ENCODE measurements at places on chromosomes 2 and 18. TPM values are rescaled to one million over a fixed set of nuclear protein-coding genes. Genes with fewer than 3 reads are reported as not detected.

The SLC4A3 gene
- 20.2 TPM for total RNA-seq

The SNED1 gene
- 2.9 TPM for total RNA-seq

The ABCG8 gene
- not detected for total RNA-seq

The MYO5B gene
- total RNA-seq, result 12.2 TPM

The SERPINB4 gene
- 0.54 TPM for total RNA-seq

The SULT1C4 gene
- 3.5 TPM for total RNA-seq

The C2orf15 gene
- total RNA-seq, result 6.5 TPM

DNA sequence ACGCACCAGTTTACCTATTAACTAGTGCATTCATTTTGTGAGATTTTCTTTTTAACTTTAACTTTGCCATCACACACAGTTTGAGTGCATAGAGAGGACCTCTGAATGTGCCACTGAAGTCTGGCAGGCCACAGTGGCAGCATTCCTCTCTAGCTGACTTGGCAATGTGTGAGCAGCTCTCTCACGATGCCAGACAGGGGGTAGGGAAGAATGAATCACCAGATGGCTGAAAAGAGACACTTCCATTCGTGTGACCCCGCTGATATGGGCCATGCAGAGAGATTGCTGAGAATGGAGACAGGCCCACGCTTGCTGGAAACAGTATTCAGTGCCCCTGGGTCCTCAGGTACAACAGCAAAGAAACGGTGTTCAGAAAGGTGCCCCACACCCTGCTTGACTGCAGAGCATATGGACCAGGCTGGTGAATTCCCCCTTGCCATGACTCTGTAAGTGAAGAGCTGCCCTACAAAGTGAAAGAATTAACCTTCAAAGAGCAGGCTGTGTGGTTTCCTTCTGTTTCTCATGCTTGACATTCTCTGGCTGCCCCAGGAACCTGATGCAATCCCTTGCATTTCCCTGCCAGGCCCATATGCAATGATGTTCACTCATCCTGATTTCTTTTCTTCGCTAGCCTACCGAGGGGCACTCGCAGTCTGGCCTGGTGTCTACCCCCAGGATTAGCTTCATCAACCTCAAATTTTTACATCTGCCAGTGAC lies 236.1 kb downstream of the CDH20 start:
- H3K4me3 ChIP-seq, result no peak overlapping the region
- H3K27me3 ChIP-seq, result no peaks in the 10 kb centered on the region
- no peaks in the 10 kb centered on the region for H3K4me1 ChIP-seq
- DNase-seq, result no peak
- H3K27ac ChIP-seq, result no peak overlapping the region
- no peaks in the 10 kb centered on the region for H3K36me3 ChIP-seq

DNA sequence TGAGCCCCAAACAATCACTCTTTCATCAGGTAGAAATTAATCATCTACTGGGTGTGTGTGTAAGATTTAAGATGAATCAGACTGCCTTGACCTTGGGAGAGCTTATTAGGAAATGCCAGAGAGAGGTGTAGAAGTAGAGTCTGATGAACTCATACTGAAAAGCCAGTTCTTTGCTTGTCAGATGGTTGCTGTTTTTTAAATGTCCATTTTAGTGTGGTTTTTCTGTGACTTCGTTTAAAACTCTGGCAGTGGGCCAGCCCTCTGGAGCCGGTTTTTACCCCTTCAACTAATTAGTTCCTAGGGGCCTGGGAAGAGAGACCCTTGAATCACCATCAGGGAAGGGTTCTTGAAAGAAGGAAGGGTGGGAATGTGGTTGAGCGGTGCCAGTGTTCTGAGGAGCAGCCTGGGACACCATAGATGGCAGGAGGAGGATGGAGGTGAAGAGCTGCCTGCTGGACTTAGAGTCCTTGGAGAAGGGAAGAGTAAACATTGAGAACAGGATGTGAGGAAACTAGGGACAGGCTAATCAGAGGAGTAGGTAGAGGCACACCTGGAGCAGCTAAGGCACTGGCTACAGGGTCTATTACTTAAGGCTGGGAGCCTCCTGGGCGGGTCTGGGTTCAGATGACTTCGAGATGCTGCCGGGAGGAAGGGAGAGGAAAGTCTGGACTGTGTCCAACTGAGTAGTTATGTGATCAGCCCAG lies 66.1 kb downstream of the LRRFIP1 start:
- no peak for DNase-seq
- H3K27ac ChIP-seq, result no peak overlapping the region
- no peaks in the 10 kb centered on the region for H3K27me3 ChIP-seq

- no peaks in the 10 kb centered on the region for H3K27me3 ChIP-seq
- no peak overlapping the region for H3K27ac ChIP-seq
- no peaks in the 10 kb centered on the region for H3K36me3 ChIP-seq
- no peak for DNase-seq
Observed at GRCh38 chr18:65073060-65073550, 677.7 kb upstream of the CDH7 start.

DNA sequence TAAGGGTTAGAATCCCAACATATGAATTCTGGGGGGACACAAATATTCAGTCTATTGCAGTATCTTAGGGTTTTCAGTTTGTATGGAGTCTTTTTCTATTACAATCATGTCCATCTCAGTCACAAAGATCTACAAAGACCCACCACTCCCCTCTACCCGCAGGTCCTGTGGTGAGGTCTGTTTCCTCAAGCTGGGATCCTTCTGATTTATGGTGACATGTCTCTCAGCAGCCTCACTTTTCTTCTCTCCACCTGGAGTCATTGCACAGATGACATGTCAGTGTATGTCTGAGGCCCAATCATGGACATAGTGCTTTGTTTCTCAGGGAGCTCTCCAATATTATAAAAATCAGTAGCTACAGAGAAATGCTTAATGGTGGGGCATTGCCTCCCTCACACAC lies 113.4 kb upstream of the RAB27B start:
- H3K4me1 ChIP-seq, result no peaks in the 10 kb centered on the region
- no peak overlapping the region for H3K4me3 ChIP-seq
- DNase-seq, result no peak

GRCh38 chr2:135311268-135311667 lies 219.8 kb downstream of the ZRANB3 start:
- no peaks in the 10 kb centered on the region for H3K36me3 ChIP-seq
- no peaks in the 10 kb centered on the region for H3K27me3 ChIP-seq
- H3K4me3 ChIP-seq, result no peak overlapping the region
- DNase-seq, result no peak
- H3K27ac ChIP-seq, result no peak overlapping the region
- no peaks in the 10 kb centered on the region for H3K4me1 ChIP-seq

DNA sequence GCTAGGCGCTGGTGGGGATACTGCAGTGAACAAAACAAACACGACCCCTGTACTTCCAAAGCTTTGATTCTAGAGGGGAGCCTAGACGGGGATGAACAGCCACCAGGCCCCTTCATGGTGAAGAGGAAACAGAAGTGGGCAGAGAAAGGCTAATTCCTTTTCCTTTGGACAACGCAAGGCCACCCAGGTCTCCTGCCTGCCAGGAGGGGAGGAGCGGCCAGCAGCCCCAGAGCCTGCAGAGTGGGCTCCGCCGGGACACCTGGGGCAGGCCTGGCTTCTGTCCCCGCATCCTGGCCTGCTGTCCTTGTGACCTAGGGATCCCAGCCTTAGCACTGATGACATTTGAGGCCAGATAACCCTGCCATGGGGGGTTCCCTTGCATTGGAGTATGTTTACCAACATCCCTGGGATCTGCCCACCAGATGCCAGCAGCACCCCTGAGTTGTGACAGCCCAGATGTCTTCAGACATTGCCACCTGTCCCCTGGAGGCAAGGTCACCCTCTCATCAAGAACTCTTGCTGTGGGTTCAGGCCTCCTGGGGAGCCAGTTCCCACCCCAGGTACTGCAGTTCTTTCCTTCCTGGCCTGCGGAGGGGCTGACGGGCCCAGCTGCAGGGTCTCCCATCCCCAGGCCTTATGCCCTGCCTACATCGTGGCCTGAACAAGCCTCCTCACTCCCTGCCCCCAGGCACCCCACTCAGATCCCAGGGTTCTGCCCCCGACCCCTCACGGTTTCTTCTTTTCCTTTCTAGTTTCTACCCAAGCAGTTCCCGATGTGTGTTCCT lies 125.7 kb downstream of the SEPTIN10 start:
- no peaks in the 10 kb centered on the region for H3K4me1 ChIP-seq
- peaks cover 13% of the 10 kb centered on the region for H3K27me3 ChIP-seq
- H3K27ac ChIP-seq, result no peak overlapping the region

DNA sequence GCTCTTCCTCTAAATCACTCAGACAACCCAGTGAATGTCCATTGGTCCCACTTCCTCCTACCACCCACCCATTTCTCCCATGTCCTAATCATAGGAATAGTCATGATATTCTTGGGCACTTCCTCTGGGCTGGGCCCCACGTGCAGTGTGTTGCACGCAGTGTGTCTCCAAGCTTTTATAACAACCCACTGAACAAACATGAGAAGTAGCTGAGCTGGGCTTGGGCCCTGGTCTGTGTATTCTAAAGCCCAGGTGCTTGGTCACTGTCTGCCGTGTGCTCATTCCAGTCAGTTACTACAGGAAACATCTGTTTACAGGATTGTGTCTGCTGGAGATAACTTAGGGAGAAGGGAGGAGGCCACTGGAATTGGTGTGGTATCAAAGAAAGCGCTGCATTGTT lies 64.2 kb upstream of the THOC1 start:
- H3K27ac ChIP-seq, result no peak overlapping the region
- no peaks in the 10 kb centered on the region for H3K27me3 ChIP-seq
- no peak for DNase-seq
- no peak overlapping the region for H3K4me3 ChIP-seq

DNA sequence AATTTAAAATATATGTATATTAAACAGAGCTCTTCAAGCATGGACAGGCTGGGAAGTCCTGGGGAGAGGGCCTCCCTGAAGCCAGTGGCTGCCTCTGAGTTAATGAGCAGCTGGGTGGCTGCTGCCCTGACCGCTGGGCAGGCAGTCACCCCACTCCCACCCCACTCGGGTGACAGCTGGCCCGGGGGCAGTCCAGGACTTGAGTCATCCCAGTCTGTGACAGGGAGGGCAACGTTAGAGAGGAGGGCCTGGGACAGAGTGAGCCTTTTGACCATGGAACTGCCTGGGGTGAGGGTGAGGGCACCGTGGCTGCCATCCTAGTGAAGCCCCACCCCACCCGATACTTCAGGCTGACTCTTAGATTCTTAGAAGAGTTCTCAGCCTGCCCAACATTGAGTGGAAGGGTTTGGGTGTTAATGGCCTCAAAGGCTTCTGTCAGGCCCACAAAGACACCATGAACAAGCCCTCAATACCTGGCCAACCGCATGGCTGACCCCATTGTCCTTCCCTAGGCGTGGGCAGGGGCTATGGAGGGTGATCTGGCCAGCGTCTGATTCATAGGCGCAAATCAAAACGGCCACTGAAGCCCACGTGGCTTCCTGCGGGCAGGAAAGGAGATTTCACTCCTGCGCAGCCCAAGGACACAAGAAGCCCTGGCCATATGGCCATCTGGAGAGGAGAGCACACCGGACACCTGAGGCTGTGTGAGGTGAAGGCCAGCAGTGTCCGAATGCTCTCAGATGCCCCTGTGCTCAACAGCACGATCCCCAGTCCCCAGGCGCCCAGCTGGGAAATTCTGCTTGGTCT lies 47.5 kb downstream of the MRPS5 start:
- H3K36me3 ChIP-seq, result no peaks in the 10 kb centered on the region
- no peak overlapping the region for H3K27ac ChIP-seq
- no peaks in the 10 kb centered on the region for H3K27me3 ChIP-seq
- H3K4me1 ChIP-seq, result no peaks in the 10 kb centered on the region
- peak; percentile 17 for DNase-seq
- H3K4me3 ChIP-seq, result no peak overlapping the region

GRCh38 chr2:12031866-12032265 lies 285.4 kb downstream of the LPIN1 start:
- no peaks in the 10 kb centered on the region for H3K36me3 ChIP-seq
- H3K27ac ChIP-seq, result no peak overlapping the region
- H3K27me3 ChIP-seq, result no peaks in the 10 kb centered on the region
- no peak overlapping the region for H3K4me3 ChIP-seq
- DNase-seq, result no peak
- H3K4me1 ChIP-seq, result no peaks in the 10 kb centered on the region
